ENCODE measurements at places on chromosomes 1 and 21.

GRCh38 chr21:17468698-17469097, 44.1 kb upstream of the CXADR start:
- no peak for DNase-seq

DNA sequence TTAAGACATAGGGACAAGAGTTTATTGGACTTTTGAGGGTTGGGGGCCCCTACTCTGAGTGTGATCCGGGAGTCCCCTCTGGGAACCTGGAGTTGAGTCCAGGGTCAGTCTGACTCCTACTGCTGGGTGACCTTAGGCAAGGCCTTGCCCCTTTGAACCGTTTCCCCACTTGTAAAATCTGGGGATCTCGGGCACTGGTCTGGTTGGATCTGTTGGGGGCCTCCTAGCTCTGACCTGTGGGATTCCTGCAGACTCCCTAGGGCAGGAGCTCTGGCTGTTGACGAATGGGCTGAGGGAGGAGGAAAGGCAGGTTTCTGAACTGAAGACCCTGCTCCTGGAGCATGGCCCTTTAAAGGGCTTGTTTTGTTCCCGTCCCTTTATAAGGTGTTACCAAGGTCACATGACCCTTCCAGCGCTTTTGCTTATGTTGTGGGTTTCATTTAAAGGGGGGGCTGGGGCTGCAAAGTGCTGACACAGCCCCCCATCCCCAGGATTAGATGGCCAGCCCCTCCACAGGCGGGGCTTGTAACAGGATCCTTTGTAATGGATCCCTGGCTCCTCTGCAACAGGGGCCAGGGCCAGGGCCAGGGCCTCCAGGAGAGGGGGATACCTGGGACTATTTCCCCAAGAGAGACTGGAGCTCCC, 50.7 kb downstream of the YARS1 start:
- DNase-seq = no peak

DNA sequence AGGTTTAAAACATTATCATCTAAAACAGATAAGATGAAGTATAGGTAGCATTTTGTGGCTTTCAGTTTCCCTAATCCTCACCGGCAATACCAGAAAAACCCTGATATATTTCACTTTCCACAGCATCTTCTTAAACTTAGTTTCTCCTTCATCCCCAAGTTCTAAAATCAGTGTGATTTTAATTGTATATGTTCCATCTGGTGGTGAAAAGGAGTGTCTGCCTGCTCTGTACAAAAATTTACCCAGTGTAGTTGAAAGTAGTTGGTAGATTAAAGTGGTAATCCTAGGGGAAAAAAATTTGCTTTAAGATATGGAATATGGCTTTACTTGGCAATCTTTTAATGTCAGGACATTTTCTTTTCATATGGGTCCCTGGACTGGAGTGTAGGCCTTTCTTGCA, 74.3 kb downstream of the CEP350 start:
- DNase-seq = no peak

- peak; percentile 12 for DNase-seq
These were observed 45.0 kb upstream of the BCL10 start for GRCh38 chr1:85321237-85321964.

GRCh38 chr21:40717028-40717427, 129.9 kb downstream of the DSCAM start:
- DNase-seq = no peak

GRCh38 chr21:23804866-23805265, 1802.4 kb downstream of the MRPL39 start:
- no peak for DNase-seq

DNA sequence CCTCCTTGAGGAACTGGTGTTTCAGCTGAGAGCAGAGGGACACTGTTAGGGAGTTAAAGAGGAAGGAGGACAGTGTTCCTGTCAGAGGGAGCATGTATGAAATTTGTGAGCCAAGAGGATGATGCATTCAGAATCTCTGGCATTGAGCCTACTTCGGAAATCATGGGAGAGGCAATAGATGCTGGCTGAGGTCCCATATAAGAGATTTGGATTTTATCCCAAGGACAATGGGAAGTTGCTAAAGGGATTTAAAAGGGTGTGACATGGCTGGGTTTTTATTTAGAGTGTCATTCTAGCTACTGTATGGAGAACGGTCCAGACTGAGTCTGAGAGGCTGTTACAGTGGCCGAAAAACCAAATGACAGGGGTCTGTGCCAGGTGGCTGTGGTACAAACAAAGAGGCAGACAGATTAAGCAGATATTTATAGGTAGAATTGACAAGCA, 403.2 kb upstream of the B3GALT2 start:
- peak; percentile 36 for DNase-seq

- no peak for DNase-seq
These were observed 34.6 kb upstream of the APOBEC4 start for GRCh38 chr1:183687546-183688304.

- DNase-seq = no peak
These were observed 204.8 kb upstream of the ADAMTS5 start for GRCh38 chr21:27171707-27172106.

DNA sequence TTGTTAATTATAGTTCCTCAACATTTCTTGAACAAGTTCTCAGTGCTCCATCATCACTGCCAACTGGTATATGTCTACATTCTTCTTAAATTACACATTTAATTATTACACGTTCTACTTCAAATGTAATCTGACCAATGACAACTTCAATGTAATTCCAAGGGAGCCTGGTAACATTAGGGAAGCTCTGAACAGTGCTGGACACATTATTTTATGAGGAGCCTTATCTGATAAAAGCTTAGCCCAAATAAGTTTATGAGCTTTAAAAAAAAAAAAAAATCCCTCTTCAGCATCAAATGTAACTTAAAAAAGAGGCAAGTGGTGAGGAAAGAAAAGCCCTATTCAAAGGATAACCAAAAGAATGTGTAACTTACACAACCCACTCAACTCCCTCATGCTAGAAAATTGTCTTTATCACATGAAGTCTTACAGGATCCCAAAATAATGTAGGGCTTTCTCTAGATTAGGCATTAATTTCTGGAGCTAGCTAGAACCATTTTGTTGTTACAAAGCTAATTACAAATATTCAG, 35.2 kb upstream of the ABCA4 start:
- DNase-seq = no peak

DNA sequence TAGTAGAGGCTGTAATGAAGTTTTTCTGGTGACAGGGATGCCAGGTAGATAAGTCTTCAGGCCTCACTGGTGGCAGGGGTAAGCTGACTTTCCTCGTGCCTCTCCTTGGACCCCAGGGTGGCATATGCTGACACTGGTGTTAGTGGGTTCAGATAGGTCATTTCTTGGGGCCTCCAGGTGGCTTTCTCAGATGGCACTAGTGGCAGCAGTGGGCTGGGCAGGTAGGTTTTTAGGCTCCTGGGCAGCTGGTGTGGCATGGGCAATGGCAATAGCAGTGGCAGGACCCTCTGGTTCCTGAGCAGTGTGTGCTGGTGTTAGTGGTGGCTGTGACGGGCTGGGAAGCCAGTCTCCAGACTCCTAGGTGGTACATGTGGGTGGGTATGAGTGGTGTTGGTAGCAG, 140.3 kb downstream of the PTBP2 start:
- no peak for DNase-seq

DNA sequence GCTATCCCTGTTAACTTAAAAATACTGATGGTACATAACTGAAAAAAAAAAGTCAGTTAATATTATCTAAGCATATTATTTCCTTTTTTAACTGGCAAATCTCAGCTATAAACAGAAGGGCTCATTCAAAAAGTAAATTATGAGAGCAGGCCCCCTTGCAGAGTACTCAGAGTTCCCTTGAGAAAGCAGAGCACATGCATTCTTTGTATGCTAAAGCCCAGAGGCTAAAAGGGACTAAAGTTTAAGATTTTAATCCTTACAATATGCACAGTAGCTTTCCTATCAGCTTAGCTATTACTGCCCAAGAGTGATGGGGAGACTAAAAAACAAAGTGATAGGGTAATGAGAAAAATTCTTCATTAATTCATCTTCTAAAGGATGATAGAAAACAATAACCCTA, 18.5 kb downstream of the SLC16A1 start:
- DNase-seq = no peak

DNA sequence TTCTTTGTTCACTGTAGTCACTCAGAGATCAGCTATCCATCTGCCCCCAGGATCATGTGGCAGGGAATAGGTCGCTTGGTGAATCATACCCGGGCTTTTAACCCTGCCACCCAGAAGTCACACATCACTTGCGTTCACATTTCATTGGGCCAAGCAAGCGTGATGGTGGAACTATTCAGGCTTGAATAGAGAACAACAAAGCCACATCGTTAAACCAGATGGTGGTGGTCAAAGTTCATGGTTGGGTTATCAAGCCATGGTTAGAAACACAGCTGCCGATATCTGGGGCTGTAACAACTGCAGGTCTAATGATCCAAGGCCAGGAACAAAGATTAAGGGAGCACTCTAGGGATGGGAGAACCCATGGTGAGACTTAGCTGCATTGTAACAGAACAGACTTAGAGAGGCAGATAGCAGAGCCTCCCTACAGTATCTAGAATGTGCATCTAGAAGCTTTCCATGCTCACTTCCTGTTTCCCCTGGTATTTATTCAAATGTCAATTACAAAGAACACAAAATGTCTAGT, 40.0 kb upstream of the PTPRC start:
- DNase-seq = no peak

DNA sequence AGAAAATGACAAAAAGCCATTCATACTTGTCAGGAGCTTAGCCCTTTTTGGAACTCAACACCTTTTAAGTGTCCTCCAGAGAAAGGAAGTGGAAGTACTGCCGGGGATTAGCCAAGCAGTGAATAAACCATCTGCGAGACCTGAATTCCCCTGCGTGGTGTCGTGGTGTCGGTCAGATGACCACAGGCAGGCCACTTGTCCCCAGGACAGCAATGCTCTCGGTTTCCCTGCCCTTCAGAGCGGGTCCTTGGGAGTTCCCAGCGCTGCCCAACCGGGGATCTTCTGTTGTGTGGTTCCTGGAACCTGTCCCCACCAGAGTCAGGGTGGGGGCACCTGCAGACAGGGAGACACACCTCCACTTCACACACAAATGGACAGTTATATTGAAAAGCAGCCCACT, 9.2 kb downstream of the GPR157 start:
- DNase-seq = no peak

DNA sequence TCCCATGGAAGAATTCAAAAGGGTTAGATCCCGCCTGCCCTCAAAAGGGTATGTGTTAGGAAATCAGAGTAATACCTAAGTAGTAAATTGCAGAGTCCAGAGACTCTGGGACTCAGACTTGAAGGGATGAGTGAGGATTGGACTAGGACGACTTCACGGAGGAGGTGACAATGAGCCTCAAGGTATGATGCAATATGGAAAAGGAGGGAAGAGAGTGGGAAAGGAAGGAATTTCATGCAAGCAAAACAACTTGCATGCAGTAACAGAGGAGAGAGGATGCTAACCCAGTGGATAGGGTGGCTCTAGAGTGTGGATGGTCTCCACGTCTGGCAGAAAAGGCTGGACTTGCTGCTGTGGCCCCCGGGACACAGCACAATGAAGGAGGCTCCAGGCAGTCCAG, 4.8 kb downstream of the CAPN2 start:
- DNase-seq = no peak

- no peak for DNase-seq
These were observed 201.5 kb downstream of the HS2ST1 start for GRCh38 chr1:87115891-87116290.

DNA sequence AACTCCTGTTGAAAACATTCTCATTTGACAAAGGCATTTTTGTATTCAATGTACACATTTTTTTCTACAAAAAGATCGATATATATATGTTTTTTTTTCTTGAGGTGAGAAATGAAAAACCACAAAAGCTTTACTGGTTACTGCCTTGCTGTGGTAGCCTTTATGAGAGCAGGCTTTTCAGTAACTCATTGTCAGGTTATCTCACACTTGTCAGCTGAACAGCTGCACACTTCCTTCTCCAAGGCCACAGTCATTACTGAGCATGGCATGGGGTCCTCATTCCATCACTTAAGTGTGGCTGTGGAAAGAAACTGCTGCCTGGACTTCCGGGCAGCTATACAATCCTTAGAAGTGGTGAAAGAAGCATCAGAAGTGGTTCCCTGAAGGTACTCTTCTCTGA, 169.3 kb upstream of the ZP4 start:
- DNase-seq = no peak

- DNase-seq = no peak
These were observed 63.0 kb downstream of the ROR1 start for GRCh38 chr1:63836830-63837229.

DNA sequence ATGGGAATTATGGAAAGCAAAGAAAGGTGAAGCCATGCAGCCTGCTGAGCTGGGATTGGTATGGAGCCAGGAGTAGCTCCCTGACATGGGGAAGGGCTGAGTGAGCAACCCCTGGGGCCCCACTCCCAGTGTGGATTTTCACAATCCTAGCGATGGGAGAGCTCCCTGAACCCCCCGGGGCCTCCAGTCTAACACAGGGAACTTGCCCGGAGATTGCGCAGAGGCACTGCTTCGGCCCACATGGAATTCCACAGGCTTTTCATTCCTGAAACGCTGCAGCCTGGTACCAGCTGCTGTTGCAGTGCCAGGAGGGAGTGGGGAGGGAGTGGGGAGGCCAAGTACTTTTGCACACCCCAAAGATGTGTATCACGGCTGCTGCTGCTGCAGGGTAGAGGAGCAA, 110.4 kb upstream of the C21orf91 start:
- DNase-seq = no peak

- no peak for DNase-seq
These were observed 615 bp upstream of the MRPS15 start for GRCh38 chr1:36464605-36465393.

- DNase-seq = peak; percentile 44
These were observed 12.3 kb downstream of the TNFRSF1B start for GRCh38 chr1:12179111-12179519.

GRCh38 chr21:16588433-16588860, 858.7 kb downstream of the USP25 start:
- DNase-seq = peak; percentile 87

DNA sequence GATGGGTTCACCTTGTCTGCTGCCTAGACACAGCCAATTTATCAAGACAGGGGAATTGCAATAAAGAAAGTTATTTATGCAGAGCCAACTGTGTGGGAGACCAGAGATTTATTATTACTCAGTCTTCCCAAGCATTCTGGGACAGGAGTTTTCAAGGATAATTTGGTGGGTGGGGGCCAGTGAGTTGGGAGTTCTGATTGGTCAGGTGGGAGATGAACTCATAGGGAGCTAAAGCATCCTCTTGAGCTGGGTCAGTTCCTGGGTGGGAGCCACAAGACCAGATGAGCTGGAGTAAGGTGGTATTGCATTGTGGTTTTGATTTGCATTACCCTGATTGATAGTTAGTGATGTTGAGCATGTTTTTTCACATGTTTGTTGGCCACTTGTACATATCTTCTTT, 86.1 kb downstream of the PRKAB2 start:
- no peak for DNase-seq

DNA sequence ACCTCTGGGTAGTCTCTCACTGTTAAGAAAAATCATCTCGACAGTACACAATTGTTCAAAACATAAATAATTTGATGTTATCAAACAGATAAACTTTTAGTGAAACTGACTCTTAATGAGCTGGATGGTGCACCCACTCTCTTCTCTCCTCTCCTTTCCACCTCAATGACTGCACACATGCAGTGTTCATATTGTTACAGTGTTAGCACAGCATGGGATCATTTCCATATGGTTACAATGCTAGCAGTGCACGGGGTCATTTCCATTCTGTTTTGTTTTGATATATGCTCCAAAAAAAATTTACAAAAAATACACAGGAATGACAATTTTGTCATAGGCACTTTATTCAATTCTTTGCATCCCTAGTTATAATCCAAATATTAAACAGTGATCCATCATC, 26.4 kb upstream of the RNF187 start:
- DNase-seq = no peak

- DNase-seq = no peak
These were observed 4.8 kb downstream of the ARPC5 start for GRCh38 chr1:183630748-183631147.
